ENCODE measurements at places on chromosomes 3 and 15.
A peak's percentile ranks its signal among the peaks of the same experiment; 100 is the strongest.

GRCh38 chr15:39130556-39131379 is 450.1 kb upstream of the THBS1 start:
- no peak for DNase-seq

DNA sequence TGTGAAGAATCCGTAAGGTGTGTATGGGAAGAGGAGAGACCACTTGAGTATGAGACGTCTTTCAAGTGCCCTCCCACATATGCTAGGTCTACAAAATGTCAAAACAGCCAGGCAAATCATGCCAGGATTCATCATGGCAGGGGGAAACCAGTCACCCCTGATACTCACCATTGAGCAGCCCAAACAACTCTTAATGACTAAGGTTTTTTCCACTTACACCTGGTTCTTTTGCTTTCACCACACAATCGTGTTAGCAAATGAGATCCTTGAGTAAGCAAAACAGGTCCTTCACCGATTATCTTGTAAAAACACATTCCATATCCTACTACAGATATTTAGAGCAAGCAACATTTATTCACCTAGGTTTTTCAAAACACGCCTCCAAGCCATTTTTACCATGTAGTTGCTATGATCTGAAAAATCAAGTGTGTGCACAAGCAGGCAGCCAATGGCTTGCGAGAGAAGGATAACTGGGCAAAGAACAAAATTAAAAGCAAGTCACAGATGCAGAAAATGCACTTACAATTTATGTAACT is 177.5 kb upstream of the LPP start:
- DNase-seq = no peak

GRCh38 chr3:192935441-192935840 is 17.8 kb upstream of the MB21D2 start:
- DNase-seq = no peak

DNA sequence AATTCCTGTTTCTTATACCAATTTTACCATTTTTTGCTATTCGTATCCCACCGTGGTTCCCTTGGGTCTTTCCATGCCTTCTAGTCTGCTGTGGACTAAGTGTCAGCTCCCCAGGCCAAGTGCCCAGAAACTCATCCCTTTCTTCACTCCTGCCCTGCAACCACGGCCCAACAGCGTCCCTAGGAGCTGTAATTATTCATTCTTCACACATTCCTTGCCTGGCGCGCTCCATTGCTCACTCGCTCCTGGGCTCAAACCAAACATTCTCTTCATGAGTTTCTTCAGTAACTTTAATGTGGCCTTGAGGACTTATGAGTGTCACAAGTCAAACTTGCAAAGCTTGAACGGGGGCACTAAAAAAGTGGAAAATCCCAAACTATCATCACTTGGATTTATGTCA is 15.7 kb downstream of the GABRB3 start:
- DNase-seq = no peak

DNA sequence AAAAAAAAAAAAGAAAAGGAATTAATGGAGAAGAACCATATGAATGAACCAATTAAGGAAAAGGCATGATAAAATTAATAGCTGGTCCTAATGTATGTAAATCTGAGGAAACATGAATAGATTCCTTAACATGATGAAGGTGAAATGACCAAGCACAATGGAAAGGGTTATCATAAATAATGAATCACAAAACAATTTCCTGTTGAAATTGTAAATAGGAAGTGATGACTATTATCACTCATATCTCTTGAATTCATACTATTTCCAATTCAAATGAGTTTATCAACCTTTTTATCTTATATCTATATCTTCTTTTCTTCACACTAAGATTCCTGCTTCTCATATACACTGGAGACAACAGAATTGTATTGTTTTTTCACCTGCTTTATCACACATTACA is 32.0 kb downstream of the AADACL2 start:
- DNase-seq = no peak

DNA sequence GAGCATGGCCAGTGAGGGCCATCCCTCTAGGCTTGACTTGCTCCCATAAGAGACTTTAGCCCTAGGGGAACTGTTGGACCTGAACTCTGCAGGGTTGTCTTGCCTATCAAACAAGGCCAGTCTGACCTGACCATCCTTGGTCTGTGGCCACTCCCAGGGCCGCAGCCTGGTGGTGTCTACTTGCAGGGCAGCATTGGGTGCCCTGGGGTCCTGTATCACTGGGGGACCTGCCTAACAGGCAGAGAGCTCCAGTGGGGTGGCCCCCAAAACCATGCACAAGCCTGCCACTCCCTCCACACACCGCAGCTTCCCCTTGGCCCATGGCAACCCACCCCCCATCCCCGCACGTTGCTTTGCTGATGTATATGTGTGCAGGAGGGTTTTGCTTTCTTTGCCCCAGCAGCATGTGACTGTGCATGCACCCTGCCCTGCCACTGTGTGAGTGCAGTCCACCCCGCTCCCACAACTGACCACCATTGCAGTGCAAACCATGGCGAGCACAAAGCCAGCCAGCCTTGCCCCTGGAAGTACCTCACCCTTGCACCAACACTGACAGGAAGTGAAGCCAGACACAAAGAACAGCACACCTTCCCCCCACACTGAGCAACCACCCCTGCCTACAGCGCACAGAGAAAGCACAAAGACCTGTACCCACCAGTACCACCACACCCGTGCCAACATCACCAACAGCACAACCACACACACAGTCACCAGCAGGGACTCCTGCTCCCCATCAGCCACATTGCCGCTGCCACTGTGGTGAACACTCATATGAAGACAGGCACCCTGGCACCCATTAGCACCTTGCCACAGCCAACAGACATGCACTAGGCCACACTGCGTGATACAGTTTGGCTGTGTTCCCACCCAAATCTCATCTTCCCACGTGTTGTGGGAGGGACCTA is 88.8 kb downstream of the SENP7 start:
- DNase-seq = no peak

DNA sequence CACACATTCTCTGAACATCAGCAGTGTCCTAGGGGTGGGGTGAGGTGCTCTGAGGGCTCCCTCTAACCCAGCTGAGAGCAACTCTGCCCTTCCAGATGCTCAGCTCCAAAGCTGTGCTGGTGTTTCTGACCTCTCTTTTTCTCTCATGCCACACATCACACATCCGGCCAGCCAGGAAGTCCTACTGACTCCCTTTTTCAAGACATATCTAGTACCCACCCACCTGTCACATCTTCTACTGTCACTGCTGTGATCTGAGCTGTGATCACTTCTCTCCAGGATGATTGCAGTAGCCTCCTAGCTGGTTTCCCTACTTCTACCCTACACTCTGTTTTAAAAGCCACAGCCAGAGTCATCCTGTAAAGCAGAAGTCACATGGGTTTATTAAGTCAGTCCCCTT is 30.2 kb upstream of the MASP1 start:
- no peak for DNase-seq

DNA sequence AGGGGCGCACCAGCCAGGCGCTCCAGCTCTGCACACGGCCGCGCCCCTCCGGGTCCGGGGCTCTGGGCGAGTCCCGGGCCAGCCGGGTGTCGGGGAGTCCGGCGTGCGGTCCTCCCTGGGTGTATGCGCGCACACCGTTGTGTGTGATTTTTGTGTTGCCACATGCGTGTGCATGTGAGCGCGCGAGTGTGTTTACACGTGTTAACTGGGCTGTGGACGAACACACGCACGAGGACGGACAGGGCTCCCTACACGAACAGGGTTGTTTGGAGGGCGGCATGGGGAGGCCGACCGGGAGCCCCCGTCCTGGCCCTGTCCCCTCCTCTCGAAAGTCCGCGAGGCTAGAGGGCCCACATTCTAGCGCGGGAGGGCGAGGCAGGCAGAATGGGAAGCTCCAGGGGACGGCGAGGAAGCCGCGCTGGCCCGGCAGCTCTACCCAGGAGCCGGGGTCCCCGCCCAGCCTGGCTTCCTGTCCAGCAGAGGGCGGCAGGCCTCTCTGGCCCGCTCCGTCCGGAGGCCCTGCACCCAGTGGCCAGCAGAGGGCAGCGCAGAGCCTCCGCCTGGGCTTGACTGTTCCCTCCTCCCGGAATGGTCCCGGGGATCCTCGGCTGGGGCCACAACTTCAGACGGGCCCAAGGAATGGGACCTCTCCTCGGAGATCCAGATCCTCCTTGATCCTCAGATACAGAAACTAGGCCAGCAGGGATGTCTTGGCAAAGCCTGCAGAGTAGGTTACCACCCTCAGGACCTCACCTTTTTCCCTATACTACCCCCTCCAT is 611 bp upstream of the LINGO1 start:
- peak; percentile 10 for DNase-seq

DNA sequence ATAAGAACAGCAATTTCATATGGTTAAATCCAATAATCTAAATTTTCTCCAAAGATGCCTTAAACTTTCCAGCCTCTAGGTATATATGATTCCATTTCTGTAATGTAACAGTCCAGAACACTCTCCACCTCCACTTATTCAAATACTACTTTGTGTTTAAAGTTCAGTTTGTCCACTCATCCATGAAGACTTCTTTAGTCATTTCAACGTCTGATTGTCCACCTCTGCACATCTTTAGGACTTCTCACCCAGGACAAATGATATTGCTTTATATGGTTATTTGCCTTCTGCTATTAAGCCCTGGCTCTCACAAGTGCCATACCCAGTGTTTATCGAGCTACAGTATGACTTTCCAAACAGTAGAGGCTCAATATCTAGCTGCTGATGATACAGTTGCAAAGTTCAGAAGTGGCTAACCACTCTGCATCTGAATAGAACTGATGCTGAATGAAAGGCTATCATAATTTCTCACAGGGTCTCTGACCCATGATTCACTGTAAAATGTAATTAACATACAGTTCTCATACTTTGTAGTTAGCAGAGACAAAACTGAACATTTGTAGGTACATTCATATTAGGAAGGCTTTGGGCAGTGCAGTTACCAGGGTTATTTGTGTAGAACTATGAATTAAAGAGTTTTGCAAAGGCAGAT is 93.7 kb upstream of the MBNL1 start:
- DNase-seq = no peak

- no peak for DNase-seq
Measured at GRCh38 chr3:42191443-42191747, 74.6 kb downstream of the CCK start.

GRCh38 chr15:60420203-60420716 is 22.5 kb upstream of the ANXA2 start:
- DNase-seq = no peak

DNA sequence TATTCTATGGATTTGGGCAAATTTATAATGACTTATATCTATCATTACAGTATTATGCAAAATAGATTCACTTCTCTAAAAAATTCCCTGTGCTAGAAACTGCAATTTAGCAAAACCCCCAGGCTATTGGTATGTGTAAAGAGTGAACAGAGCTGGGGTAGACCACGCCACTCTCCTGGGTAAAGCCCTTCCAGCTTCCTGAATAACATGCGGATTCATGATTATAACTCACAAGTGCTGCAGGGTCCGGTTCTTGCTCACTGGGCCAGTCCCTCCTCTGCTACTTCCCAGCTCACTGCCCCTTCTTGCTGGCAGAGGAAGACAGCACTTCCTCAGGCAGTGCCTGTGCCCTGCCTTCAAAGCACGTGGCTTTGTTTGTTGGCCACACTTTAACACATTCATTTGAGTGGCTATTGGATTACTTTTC is 4.1 kb downstream of the CD80 start:
- DNase-seq = no peak

DNA sequence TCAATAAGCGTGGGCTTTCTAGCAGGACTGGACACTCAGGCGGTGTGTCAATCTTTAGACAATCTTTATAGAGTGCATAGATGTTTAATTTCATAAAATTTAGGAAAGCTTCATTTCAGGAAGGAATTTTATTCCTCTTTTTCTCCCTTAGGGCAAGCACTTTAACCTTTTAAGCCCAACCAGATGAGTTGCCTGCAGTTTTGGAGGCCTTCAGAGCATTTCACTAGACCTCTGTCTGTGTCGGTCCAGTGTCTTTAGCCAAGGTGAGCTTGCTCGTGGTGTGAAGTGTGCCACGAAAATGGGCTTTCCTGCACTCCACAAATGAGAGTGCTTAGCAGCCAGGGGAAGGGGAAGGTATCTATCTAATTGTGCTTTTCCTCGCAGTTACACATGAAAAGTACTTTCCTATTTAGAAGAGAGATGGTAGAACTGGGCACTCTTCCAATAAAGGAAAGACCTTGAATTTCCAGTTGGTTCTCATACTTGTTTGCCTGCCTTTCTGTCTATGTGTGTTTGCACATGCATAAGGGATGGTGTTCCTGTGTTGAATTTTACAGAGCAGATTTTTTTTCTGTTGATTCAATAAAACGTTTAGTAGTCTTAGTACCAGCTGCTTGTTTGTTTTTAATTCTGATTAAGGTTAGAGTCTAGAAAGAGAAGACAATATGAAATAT is 53.6 kb downstream of the FEZF2 start:
- DNase-seq = no peak

- DNase-seq = no peak
Measured at GRCh38 chr3:141000686-141001085, 50.5 kb upstream of the SPSB4 start.

GRCh38 chr3:195075941-195076875 is 194.8 kb downstream of the XXYLT1 start:
- no peak for DNase-seq

- DNase-seq = no peak
Measured at GRCh38 chr15:44710236-44711095, 657 bp downstream of the PATL2 start.

DNA sequence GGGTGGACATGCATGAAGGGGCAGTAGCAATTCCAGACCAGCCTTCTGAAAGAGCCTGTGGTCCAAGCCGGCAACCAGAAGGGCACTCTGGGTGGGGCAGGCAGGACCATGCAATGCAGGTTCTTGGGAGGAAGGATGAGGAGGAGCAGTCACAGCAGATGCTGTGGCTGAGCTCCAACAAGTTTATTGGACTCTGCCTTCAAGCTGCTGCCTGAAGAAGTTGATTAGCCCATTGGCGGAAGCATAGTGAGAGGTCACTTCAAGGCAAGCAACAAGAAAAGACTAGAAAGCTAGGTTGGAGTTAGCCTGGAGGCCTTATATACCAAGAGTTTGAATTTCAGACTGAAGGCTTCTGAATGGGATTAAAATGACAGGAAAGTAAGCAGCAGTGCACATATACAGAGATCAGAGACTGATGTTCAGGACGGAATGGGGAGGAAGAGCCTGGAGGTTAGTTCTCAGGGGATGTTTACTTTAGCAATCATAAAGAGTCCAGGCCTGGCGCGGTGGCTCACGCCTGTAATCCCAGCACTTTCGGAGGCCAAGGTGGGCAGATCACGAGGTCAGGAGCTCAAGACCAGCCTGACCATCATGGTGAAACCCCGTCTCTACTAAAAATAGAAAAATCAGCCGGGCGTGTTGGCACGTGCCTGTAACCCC is 39.9 kb downstream of the SFMBT1 start:
- DNase-seq = no peak

DNA sequence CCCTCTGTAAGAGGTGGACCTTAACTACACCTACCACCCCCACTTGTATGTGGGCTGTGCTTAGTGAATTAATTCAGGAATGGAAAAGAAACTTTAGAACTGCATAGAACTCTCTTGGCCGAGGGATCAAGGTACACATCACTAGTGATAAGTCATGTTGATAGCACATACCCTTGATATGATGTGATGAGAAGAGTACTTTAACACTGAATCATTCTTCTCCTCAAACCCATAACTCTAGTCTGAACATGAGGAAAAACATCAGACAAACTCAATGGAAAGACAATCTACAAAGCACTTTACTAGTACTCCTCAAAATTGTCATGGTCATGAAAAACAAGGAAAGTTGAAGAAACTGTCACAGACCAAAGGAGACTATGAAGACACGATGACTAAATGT is 87.6 kb downstream of the P2RY1 start:
- DNase-seq = no peak

- no peak for DNase-seq
Measured at GRCh38 chr3:27508424-27508823, 24.2 kb upstream of the SLC4A7 start.
